NCI-H1105 (cell line): ENCODE measurements at places on chromosomes 13 and 19.

GRCh38 chr13:45353895-45354294, 12.9 kb upstream of the TPT1 start:
- DNase-seq: no peak

DNA sequence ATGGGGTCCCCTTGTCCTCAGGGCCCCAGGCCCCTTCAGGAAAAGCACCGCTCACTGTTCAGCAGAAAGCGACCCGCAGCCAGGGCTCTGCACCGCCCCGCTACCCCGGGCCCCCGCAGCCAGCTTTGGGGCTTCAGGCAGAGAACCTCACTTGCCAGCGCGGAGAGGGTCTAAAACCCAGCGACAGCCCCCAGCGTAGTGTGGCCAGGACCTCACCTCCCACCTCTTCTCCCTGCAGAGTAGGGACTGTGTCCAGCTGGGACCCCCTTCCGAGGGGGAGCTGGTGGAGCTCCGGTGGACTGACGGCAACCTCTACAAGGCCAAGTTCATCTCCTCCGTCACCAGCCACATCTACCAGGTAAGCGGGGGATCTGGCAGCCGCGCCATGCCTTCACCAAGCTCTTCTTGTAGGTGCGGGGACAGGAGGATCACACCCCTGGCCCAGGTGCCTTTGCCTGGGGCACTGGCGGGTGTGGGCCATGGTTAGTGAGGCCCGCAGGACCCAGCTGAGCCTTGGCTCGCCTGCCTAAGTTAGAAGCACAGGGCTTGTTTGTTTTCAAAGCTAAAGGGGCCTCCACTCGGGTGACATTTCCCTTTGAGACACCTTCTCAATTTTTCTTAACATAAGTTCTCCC, 175.7 kb downstream of the KDM4B start:
- DNase-seq: no peak

DNA sequence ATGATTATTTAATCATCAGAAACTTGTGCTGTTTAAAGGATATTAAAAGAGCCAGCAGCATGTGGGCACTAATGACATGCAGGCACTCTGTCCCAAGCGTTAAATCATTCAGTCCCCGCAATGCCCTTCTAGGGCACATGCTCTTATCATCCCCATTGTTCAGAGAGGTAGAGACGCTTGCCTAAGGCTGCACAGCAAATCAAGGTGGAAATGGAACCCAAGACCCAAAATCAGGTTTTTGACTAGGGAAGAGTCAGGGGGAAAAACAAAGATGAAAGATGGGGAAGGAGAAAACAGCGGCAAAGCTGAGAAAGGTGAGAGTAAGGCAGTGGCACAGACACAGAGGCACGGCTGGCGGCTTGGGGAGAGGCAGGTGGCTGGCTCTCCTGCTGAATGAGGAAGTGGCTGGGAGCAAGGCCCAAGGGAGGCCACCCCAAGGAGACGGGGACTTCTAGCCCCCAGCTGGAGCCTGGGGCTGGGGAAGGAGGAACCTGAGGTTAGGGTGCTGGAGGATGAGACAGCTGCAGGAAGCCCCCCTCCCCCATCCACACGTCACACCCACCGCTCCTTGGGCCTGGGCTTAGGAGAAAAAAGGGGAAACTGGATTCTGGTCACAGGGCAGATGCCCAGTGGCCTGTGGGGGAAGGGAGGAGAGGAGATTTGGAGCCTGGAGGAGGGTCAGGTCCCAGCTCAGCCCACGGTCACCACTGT, 1.0 kb upstream of the TYROBP start:
- DNase-seq: no peak

GRCh38 chr19:18408053-18408476, 10.6 kb upstream of the LRRC25 start:
- DNase-seq: no peak

GRCh38 chr13:31032528-31033113, 100.2 kb downstream of the TEX26 start:
- no peak for DNase-seq

- DNase-seq: no peak
Measured at GRCh38 chr13:73742982-73743381, 391.2 kb downstream of the KLF12 start.

GRCh38 chr13:33284916-33285315, 639 bp downstream of the STARD13 start:
- no peak for DNase-seq

GRCh38 chr13:47327861-47328260, 431.0 kb upstream of the HTR2A start:
- no peak for DNase-seq

DNA sequence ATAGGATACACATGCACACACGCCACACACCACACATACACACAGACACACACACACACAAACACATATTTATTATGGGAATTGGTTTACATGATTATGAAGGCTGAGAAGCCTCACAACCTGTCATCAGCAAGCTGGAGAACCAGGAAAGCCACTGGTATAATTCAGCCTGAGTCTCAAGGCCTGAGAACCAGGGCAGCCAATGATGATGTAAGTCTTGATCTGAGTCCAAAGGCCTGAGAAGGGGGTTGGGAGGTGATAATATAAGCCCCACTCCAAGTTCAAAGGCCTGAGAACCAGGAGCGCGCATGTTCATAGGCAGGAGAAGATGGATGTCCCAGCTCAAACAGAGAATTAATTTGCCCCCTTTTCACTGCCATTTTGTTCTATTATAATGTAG, 18.7 kb upstream of the SOX21 start:
- no peak for DNase-seq
